ENCODE measurements at places on chromosomes 7 and 10.

DNA sequence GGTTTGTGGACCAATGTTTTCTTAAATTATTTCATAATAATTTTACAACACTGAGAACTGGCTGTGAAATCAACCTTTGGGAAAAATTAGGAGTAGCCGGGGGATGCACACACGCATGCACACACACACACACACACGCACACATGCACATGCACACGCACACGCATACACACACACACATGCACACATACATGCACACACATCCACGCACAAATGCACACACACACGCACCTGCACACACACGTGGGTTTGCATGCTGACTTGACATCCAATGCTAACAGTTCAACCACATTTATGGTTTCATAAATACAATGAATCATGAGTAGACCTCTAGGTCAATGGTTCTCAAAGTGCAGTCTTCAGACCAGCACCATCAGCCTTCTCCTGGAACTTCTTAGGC lies 354.1 kb downstream of the DPP6 start:
- DNase-seq = no peak

DNA sequence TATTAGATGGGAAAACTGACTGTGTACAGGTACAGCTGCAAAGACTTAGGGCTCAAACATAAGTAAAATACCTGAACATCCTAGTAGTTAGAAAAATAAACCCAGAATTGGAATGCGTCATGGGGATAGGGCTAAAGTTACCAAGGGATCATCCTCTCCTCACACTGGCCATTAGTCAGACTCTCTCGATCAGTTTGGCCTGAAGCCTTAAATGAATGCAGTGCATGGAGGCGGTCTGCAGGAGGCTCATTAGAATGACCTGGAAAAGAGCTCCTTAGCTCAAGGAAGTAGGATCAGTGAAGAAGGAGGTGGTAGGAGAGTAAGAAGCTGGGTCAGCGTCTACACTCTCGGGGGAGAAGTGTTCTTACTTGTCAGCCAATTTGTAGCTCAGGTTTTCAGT lies 35.3 kb downstream of the DENND2A start:
- no peak for DNase-seq

DNA sequence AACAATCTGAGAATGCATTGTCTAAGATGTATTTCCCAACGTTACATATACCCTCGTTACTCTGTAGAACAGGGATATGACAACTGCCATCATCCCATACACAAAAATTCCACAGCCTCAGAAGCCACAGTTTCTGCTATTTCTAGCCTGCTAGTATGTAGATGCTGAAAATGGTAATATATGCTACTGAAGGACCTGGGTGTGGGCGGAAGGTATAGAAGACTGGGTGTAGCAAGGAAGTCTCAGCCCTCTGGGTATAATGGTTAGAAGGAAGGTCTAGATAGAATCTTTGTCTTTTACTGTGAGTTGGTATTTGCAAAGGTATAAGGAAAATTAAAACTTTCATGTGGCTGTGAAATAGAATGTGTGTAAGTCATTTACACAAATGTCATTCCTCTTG lies 79.2 kb upstream of the HPS1 start:
- DNase-seq = no peak

DNA sequence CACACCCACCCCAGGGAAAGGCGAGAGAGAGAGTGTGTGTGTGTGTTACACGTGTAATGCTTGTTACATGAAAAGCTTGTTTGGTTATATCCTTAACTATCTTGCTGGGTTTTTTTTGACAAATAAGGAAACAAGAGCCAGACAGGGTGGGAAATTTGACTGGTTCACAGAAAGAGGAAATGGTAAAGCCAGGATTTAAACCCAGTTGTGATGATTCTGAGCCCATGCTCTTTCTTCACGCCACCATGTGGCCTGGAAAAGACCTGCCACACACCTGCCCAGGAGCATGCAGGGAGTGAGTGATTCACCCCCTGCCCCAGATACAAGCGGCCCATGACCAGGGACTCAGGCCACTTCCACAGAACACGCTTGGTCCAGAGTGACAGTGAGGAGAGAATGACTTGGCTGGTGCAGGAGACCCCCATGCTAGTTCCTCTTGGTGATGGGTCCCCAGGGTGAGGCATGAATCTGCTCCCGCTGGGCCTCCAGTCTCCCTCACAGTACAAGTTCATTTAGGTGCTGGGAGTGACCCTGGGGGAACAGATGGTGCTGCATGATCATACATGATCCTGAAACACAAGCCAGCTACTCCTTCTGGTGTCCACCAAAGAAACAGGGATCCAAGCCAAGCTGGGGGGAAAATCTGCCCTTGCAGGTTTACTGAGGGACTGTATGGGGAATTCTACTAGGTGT lies 21.0 kb upstream of the EIF5AL1 start:
- DNase-seq = no peak

GRCh38 chr7:45073786-45074527 lies 14.8 kb downstream of the NACAD start:
- DNase-seq = no peak

- no peak for DNase-seq
These were observed 341.4 kb upstream of the PODXL start for GRCh38 chr7:131897790-131898165.

- DNase-seq = no peak
These were observed 23.2 kb downstream of the STEAP1B start for GRCh38 chr7:22476824-22477223.

GRCh38 chr10:131490991-131491594 lies 179.6 kb upstream of the TCERG1L start:
- DNase-seq = no peak

GRCh38 chr7:379456-380138 lies 89.6 kb downstream of the FOXL3 start:
- no peak for DNase-seq

DNA sequence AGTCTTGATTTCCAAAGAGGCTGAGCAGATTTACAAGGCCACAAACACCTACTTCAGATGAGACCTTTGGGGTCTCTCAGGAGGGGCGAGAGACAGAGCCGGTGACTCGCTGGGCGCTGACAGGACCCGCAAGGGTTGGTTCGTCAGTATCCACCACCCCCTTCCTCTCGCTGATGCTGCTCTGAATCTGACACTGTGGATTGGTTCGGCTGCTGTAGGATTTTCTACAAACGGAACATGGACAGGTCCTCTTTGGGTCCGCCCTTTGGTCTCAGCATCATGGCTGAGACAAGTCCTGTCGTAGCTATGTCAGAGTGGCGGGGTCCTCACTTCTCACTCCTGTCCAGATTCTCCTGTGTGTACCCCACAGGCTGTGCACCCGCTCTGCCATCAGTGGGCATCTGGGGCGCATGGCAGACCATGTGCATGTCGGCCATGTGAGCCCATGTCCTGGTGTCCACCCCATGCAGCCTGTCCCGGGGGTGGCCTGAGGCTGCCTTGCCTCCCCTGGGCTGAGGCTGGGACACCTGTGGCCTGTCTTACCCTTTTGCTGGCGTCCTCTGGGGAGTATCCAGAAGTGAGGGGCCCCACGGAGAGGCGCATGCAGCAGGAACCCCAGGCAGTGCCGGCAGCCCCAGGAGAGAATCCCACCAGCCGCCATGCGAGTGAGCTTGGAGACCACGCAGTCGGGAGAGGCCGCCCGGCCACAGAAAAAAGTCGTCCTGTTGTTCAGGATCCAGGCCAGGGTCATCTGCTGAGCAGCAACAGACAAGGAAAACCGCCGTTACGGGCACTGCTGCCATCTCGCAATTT lies 21.6 kb upstream of the FAM20C start:
- DNase-seq = no peak

- DNase-seq = no peak
These were observed 152.9 kb upstream of the PLXDC2 start for GRCh38 chr10:19663344-19663743.

DNA sequence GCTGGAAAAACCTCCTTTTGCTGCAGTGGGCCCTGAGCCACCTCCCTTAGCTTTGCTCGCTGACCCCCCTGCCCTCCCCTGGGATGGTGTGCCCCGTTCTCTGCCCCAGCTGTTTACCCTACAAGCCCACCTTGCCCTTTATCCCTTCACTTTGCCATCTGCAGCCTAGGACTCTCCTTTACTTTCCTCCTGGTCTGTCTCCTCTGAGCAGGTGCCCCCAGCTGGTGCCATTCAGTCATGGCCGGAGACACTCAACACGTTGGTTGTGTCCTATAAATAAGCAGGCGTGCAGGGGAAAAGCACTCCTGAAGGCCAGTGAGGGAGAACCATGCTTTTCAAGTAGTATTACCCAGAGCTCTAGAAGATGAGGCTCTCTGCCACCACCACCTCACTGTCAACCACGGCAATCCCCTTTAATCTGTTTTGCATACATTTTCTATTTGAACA lies 6.1 kb downstream of the RASSF4 start:
- no peak for DNase-seq

DNA sequence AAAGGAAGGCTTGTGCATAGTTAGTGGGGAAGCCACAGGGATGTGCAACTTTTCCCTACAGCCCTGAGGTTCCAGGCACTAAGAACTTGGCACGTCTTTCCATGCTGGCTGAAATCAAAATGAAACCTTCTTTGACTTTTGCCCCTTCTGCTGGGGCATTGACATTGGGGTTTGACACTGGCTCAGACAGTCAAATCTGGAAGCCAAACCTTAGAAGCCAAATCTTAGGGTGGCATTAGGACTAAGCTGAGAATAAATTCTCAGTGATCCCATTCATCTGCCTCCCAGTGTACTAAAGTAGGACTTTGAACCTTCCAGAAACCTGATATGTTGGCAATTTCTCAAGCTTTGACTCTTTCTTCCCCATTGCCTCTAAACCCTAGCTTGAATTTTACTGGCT lies 31.3 kb upstream of the INSYN2A start:
- DNase-seq = no peak

GRCh38 chr7:139845443-139845805 lies 16.4 kb downstream of the TBXAS1 start:
- DNase-seq = no peak

- no peak for DNase-seq
These were observed 67.8 kb downstream of the CTBP2 start for GRCh38 chr10:125092564-125093031.

DNA sequence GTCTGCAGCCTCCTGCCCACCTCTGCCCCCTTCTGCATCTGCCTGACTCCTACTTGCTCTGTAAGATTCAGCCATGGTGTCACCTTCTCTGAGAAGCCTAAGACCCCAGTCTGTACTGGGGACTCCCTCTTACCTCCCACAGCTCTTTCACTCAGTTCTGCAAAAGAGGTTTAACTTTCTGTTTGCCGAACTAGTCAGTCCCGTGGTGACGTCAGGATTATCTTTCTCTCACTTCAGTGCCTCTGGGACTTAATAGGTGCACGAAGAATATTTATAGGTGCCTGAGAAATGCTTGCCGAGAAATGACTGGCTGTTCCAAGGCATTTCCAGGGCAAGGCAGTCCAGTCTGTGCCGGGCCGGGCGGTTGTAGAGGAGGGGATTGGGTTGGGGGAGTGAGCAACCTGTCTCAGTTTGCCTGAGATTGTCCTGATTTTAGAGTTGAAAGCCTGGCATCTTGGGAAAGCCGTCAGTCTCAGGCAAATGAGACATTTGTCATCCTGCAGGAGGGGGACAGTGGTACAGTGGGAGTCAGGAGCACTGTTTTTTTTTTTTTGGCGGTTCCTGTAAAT lies 227.5 kb upstream of the NPVF start:
- no peak for DNase-seq

GRCh38 chr7:47149971-47150370 lies 431.9 kb downstream of the TNS3 start:
- no peak for DNase-seq

DNA sequence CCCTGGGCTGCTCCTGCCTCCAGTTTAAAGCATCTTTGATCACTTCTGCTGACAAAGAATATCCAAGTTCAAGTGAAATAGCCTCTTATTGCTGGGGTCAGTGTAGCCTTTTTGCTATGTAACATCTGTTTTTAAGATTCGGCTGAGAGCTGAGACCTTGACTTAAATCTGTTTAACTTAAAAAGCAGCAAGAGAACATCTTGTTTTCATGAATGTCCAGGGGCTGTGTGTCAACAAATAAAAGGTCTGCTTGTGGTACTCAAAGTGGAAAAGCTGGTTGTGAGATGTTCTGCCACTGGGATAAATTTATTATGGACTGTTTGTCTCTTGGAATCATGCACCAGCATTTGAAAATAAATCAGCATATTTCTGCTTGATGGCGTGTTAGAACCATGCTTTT lies 73.2 kb downstream of the CALD1 start:
- DNase-seq = no peak

DNA sequence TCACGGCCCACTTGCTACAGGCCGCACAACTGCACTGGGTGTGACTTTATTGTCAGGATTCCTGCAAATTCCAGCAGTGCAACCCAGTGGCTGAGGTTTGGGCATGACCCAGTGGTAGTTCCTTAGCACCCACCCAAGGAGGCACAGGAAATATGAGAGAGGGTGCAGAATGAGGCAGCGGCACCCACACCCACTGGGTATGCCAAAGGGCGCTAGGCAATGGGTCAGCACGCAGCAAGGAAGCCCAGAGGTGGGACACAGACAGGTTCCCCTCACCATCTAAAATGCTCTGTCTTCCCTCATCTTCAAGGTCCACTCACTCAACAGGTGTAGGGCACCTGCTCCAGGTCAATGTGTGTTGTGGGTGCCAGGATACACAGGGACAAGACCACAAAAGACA lies 357.8 kb upstream of the MKI67 start:
- DNase-seq = no peak

GRCh38 chr7:13321316-13321715 lies 633.9 kb downstream of the ARL4A start:
- no peak for DNase-seq

DNA sequence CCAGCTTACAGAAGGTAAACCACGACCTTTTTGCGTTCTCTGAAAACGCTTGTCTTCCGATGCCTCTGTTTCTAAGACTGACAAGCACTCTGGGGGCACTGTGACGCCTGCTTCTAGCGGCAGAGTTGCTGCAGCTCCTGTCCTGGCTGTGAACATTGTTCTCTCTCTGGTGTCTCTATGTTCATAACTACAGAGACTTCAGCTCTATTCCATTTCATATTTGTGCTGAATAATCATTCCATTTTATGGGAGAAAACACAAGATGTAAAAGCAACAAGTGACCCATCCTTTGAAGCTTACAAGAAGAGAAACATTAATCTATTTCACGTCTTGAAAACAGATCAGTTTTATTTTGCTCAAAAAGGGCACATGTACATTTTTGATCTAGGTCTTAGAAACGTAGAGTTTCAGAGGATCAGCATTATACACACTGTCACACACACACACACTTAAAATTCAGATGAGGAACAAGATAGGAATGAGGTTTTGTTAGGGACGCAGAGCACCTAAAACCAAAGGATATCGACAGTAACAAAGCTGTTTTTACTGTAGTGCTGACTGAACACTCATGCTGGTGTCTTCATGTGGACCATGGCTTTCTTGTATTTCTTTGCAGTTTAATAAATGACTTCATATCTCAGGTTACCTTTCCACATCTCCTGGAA lies 3.0 kb downstream of the IKZF1 start:
- no peak for DNase-seq

GRCh38 chr7:22181663-22182062 lies 175.3 kb downstream of the RAPGEF5 start:
- no peak for DNase-seq

GRCh38 chr10:2120746-2121145 lies 383.4 kb upstream of the ADARB2 start:
- DNase-seq = no peak
